ENCODE measurements at places on chromosomes 12 and 14.

- H3K27me3 ChIP-seq, result no peaks in the 10 kb centered on the region
- peaks cover 36% of the 10 kb centered on the region for H3K36me3 ChIP-seq
- peaks cover 34% of the 10 kb centered on the region for H3K4me1 ChIP-seq
- no peak overlapping the region for H3K27ac ChIP-seq
These were observed 2.1 kb upstream of the OXA1L start for GRCh38 chr14:22764382-22764781.

- no peak for DNase-seq
- no peak overlapping the region for H3K27ac ChIP-seq
- H3K36me3 ChIP-seq, result no peaks in the 10 kb centered on the region
- H3K4me3 ChIP-seq, result no peak overlapping the region
These were observed 33.5 kb downstream of the ISCA2 start for GRCh38 chr14:74526854-74527585.

DNA sequence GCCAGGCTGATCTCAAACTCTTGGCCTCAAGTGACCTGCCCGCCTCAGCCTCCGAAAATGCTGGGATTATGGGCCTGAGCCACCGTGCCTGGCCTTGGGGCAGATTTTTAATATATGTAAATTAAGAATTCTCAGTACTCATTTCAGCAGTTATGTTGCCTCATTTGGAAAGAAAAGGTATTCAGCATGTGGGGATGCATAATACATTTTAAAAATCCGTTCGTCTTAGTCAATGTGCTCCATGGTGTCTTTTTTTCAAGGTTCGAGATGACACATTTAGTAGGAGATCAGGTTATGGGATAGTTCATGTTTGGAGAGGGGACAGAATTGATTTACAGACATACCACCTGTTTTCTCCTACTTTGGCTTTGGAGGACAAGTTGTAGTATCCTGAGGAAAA lies 10.2 kb downstream of the SYNE2 start:
- H3K27ac ChIP-seq, result peak overlapping the region; percentile 82
- H3K4me3 ChIP-seq, result no peak overlapping the region
- H3K27me3 ChIP-seq, result no peaks in the 10 kb centered on the region
- DNase-seq, result no peak
- peaks cover 76% of the 10 kb centered on the region for H3K4me1 ChIP-seq

DNA sequence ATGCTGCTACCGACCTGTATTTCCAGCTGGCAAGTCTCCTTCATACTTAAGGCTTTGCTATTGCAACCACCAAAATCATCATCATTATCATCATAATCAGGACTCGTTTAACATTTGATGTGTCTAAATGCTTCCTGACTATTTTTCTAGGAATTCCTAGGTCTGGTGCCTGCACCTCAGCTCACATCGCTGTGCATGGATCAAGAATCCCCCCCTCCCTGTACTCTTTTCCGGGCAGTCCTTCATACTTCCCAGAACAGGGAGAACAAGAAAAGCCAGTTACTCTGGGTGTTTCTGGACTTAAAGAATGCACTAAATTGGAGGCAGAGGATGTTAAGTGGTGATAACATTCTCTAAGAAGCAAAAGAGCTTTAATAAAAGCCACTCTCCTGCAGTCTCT lies 9.4 kb downstream of the ERP27 start:
- H3K27ac ChIP-seq, result no peak overlapping the region
- no peaks in the 10 kb centered on the region for H3K4me1 ChIP-seq
- no peak overlapping the region for H3K4me3 ChIP-seq
- H3K36me3 ChIP-seq, result peaks cover 50% of the 10 kb centered on the region
- no peak for DNase-seq
- no peaks in the 10 kb centered on the region for H3K27me3 ChIP-seq

DNA sequence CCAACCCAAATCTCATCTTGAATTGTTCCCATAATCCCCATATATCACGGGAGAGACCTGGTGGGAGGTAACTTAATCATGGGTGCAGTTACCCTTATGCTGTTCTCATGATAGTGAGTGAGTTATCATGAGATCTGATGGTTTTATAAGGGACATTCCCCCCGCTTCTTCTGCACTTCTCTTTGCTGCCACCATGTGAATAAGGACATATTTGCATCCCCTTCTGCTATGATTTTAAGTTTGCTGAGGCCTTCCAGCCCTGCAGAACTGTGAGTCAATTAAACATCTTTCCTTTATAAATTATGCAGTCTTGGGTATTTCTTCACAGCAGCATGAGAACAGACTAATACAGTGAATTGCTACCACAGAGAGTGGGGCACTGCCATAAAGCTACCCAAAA lies 179.1 kb downstream of the LRIG3 start:
- no peaks in the 10 kb centered on the region for H3K27me3 ChIP-seq
- H3K36me3 ChIP-seq, result no peaks in the 10 kb centered on the region
- DNase-seq, result no peak
- no peak overlapping the region for H3K27ac ChIP-seq
- H3K4me1 ChIP-seq, result no peaks in the 10 kb centered on the region

GRCh38 chr12:25397001-25397400 lies 146.3 kb upstream of the KRAS start:
- H3K4me1 ChIP-seq, result no peaks in the 10 kb centered on the region
- peaks cover 42% of the 10 kb centered on the region for H3K27me3 ChIP-seq
- no peak for DNase-seq
- H3K36me3 ChIP-seq, result peaks cover 1% of the 10 kb centered on the region

DNA sequence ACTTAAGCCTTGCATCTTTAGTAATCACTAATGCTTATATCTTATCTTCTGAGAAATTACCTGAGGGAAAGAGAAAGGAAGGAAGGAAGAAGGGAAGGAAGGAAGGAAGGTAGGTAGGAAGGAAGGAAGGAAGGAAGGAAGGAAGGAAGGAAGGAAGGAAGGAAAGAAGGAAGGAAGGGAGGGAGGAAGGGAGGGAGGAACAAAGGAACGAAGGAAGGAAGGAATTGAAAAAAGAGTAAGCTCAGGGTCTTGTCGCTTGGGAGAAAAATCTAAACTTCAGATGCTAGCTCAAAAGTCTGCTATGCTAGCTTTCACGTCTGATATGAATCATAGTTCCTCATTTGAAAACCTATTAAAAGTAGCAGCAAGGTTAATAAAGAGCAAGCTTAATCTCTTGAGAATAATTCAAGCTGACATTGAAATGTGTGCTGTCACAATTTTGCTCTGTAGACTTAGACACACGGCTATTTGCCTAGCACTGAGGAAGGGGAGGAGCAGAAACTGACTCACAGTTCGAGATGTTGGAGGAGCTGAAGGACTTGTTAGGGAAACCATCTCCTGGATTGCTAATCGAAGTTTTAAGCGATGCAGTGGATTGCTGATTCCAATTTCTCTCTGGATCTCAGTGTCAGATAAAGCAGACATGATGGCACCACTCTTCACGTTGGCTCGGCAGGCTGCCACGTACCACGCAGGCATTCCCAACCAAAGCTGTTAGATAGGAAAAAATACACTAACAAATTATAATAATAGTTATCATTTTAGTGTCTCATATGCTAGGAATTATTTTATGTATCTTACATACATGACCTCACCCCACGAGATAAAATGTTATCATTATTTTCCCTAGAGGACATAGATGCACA lies 216.7 kb downstream of the ACSS3 start:
- H3K27me3 ChIP-seq, result no peaks in the 10 kb centered on the region
- H3K4me3 ChIP-seq, result no peak overlapping the region
- no peak overlapping the region for H3K27ac ChIP-seq
- H3K36me3 ChIP-seq, result no peaks in the 10 kb centered on the region
- DNase-seq, result no peak
- H3K4me1 ChIP-seq, result no peaks in the 10 kb centered on the region

DNA sequence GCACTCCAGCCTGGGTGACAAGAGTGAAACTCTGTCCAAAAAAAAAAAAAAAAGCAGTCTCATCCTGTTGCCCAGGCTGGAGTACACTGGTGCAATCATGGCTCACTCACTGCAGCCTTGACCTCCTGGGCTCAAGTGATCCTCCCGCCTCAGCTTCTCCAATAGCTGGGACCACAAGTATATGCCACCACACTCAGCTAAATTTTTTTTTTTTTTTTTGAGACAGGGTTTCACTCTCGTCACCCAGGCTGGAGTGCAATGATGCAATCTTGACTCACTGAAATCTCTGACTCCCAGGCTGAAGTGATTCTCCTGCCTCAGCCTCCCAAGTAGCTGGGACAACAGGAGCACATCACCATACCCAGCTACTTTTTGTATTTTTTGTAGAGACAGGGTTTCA lies 5.2 kb upstream of the CNPY2 start:
- peaks cover 8% of the 10 kb centered on the region for H3K4me1 ChIP-seq
- H3K27ac ChIP-seq, result no peak overlapping the region
- peaks cover 36% of the 10 kb centered on the region for H3K36me3 ChIP-seq
- no peaks in the 10 kb centered on the region for H3K27me3 ChIP-seq

- DNase-seq, result no peak
- H3K36me3 ChIP-seq, result no peaks in the 10 kb centered on the region
- H3K27me3 ChIP-seq, result peaks cover 19% of the 10 kb centered on the region
- H3K4me1 ChIP-seq, result no peaks in the 10 kb centered on the region
- H3K4me3 ChIP-seq, result no peak overlapping the region
These were observed 82.3 kb upstream of the BCL11B start for GRCh38 chr14:99354166-99354875.

- H3K27me3 ChIP-seq, result no peaks in the 10 kb centered on the region
- no peak overlapping the region for H3K27ac ChIP-seq
- no peak overlapping the region for H3K4me3 ChIP-seq
- peaks cover 4% of the 10 kb centered on the region for H3K36me3 ChIP-seq
- no peaks in the 10 kb centered on the region for H3K4me1 ChIP-seq
These were observed 166.9 kb downstream of the NELL2 start for GRCh38 chr12:44709166-44709565.

DNA sequence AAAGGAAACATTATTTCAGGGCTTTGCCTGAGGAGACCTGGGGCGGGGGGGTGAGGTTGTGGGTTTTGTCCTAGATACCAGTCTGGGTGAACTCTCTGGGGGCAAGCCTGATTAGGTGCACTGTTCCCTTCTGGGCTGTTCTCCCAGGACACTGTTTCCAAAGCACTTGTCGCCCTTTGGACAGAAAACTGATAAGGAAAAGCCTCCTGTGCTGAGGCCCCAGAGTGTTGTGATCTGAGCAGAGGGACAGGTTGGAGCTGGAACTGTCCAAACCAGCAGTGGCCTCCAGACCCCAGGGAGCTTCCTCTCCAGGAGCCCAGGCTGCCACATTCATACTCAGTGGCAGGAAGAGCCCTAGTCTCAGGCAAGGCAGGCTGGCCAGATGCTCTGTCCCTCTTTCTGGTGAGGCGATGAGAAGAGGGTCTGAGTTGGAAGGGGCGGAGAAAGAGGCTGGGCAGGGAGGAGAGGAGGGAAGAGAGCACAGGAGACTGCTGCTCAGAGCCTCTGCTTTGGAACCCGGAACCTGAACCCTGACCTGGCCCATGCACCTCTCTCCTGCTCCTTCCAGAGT lies 1.9 kb downstream of the GALNT16 start:
- no peak for DNase-seq
- no peaks in the 10 kb centered on the region for H3K36me3 ChIP-seq
- peaks cover 95% of the 10 kb centered on the region for H3K27me3 ChIP-seq

GRCh38 chr14:88064841-88065240 lies 59.9 kb downstream of the GPR65 start:
- no peak overlapping the region for H3K4me3 ChIP-seq
- H3K27ac ChIP-seq, result no peak overlapping the region
- peaks cover 3% of the 10 kb centered on the region for H3K27me3 ChIP-seq
- DNase-seq, result no peak
- peaks cover 2% of the 10 kb centered on the region for H3K36me3 ChIP-seq
- no peaks in the 10 kb centered on the region for H3K4me1 ChIP-seq

GRCh38 chr14:90715495-90715894 lies 100.7 kb downstream of the TTC7B start:
- no peaks in the 10 kb centered on the region for H3K36me3 ChIP-seq
- no peak for DNase-seq
- H3K27me3 ChIP-seq, result peaks cover 17% of the 10 kb centered on the region
- H3K4me1 ChIP-seq, result no peaks in the 10 kb centered on the region

DNA sequence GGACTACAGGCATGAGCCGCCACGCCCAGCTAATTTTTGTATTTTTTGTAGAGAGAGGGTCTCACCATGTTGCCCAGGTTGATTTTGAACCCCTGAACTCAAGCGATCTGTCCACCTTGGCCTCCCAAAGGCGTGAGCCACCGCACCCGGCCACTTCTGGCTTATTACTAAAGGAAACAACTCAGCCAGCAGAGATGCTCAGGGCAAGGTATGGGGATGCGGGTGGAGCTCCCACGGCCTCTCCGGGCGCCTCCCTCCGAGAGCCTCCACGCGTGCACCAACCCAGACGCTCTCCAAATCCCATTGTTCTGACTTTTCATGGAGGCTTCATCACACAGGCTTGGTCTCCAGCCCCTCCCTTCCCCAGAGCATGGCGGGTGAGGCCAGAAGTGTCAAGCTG lies 6.1 kb upstream of the GPR132 start:
- H3K27me3 ChIP-seq, result peaks cover 38% of the 10 kb centered on the region
- peaks cover 52% of the 10 kb centered on the region for H3K4me1 ChIP-seq
- H3K4me3 ChIP-seq, result no peak overlapping the region

GRCh38 chr14:79100578-79100977 lies 930.4 kb downstream of the NRXN3 start:
- no peak overlapping the region for H3K4me3 ChIP-seq
- no peak overlapping the region for H3K27ac ChIP-seq
- DNase-seq, result no peak

GRCh38 chr12:120571299-120571698 lies 9.9 kb downstream of the POP5 start:
- no peaks in the 10 kb centered on the region for H3K4me1 ChIP-seq
- H3K27me3 ChIP-seq, result no peaks in the 10 kb centered on the region
- DNase-seq, result no peak

DNA sequence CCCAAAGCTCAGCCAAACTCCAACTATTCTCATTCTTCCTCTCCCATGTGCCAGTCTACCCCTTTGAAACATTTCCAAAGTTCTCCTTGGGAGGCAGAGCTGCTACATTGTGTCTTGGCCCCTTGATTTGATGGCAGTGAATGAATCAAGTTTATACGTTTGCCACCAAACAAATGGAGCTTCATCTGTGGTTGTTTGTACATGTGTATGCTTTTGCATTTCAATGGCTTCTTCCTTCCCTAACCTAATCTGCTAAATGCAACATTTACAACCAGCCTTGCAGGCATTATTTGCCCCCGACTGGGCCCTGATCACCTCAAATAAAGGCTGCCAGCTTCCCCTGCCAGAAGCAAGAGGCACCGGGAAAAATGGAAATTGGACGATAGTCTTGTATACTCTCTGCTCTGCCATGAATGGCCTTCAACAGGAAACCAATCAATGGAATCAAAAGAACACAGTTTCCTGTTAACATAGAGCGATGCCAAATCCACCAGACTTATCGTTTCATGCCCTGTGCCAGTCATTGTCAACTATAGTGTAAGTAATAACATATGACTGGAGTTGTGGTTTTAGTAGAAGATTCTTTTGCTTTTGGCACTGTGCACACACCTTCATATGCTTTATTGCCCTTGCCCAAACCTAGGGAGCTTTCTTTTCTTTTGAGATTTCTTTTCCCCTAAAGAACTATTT lies 97.8 kb downstream of the TMEM30B start:
- H3K36me3 ChIP-seq, result no peaks in the 10 kb centered on the region
- peaks cover 15% of the 10 kb centered on the region for H3K4me1 ChIP-seq

All from activated naive CD4-positive, alpha-beta T cell treated with anti-CD3 and anti-CD28 coated beads, Interleukin-2, amount 10 ng/mL, durations not matched to agents 7 days and 5 days (primary cell).